ENCODE measurements at places on chromosomes 3 and 15.

GRCh38 chr15:96366526-96366877 is 36.0 kb downstream of the NR2F2 start:
- no peak for DNase-seq

GRCh38 chr3:25783661-25784512 is 644 bp upstream of the NGLY1 start:
- no peak for DNase-seq

- no peak for DNase-seq
Measured at GRCh38 chr15:90650117-90650955, 66.8 kb upstream of the BLM start.

GRCh38 chr3:196969660-196970546 is 1.3 kb upstream of the PIGZ start:
- peak; percentile 31 for DNase-seq

- DNase-seq, result peak; percentile 48
Measured at GRCh38 chr3:157130467-157131251, 29.3 kb downstream of the CCNL1 start.

DNA sequence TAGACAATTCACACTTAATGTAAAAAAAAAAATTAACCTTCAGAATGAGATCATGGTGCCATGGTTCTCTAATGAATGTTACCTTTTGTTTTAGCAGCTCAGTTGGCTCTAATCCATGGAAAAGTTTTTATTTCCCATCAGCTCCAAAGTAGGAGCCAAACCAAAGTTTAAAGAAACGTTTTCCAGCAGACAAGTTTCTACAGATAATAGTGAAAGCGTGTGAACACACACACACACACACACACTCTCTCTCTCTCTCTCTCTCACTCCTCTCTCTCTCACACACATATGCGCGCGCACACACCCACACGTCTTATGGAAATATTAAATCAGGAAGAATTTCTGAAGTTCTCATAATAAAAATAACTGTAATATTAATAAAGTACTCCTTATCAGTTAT is 46.9 kb downstream of the MBNL1 start:
- no peak for DNase-seq

DNA sequence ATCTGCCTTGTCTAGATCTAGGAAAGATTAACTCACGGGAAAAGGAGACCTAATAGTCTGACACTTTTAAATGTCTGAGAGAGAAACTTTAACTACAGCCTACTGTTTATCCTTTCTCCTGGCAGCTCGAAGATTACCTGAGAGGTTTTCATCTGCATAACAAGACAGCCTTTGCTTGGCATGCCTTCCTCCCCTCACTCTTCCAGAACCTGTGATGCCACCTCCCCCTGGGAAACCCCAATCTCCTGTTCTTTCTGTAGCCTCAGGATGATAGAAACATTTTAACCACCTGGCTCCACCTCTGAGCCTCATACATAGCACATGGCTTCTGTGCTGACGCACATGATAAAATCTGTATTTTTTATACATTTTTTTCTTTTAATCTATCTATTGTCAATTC is 420.8 kb downstream of the CNTN6 start:
- DNase-seq, result no peak

GRCh38 chr3:128011140-128011539 is 41.1 kb upstream of the SEC61A1 start:
- DNase-seq, result no peak

DNA sequence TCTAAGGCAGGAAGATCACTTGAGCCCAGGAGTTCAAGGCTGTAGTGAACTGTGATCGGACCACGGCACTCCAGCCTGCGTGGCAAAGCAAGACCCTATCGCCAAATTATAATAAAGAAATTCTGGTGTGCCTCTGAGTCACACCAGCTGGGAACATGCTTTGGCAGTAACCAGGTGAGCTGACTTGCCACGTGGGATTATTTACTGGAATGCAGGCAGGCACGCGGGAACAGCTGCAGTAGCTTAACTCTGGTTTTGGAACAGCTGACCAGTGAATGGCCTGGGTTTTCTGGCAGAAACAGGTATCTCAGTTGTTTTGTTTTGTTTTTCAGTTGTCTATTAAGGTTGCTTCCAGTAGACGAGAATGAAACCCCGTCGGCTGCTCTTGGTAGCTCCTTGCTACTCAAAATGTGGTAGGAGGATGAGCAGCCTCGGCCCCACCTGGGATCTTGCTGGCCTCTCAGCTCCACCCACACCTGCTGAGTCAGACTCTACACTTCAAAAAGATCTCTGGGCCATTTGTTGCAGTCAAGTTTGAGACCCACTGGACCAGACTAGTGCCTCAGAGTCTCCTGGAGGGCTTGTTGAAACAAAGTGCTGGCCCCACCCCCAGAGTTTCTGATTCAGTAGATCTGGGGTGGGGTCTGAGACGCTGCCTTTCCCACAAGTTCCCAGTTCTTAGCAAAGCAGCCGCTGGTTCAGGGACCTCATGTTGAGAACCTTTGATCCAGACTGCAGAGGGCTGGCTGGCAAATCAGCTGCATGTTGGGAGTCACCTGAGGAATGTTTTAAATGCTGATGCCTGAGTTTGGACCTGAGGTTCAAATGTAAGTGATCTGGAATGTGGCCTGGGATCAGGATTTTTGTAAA is 26.6 kb downstream of the IDH2 start:
- no peak for DNase-seq

DNA sequence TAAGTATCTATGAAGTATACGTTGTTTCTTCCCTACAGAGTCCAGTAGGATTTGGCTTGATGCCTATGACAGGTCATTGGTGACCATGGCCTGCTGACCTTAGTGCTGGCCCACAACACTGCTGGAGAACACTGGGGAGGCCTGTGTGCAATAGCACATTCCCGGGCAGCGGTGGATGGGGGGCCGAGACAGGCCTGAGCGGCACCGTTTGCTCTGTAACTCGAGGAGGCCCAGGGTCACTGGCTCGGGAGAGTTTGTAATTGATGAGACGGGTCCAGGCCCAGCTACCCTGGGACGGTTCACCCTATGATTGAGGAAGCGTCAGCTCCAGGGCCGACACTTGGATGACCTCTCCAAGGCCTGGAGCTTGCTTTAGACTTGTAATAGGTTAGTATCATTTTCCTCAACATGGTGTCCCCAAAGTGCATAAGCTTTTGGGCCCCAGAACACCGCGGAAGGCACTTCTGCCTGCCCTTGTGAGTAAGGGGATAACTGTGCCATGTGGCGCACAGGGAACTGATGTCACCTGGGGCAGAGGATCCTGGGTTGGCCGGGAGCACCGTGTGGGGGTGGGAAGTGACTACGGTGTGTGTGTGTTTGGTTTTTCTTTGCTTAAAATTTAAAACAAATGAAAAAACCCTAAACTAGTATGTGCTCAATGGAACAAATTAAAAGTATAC is 12.0 kb downstream of the TRPM1 start:
- DNase-seq, result no peak

DNA sequence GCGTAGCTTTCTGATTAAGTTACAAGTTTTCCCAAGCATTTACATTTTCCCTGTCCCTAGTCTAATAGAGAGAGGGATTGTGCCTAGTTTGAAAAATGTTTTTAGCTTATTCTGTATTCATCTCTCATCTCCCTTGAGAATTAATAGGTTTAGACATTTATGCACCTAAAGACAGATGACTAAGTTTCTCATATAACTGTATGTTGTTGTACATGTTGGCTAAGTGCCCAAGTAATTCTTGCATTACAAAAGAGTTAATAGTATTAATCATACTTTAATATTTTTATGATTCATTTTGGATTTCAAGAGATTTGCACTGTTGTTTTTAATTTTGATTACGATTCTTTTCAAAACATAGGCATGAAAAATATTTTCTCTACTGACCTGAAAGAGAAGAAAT is 109.0 kb upstream of the TBL1XR1 start:
- DNase-seq, result no peak

All from stimulated activated CD8-positive, alpha-beta memory T cell treated with anti-CD3 and anti-CD28 coated beads, Interleukin-7, amount 100 ng/mL, for 1 hour (primary cell).